ENCODE measurements at places on chromosomes 4 and X.
A peak's percentile ranks its signal among the peaks of the same experiment; 100 is the strongest.

- DNase-seq = no peak
Measured at GRCh38 chrX:72621625-72622485, 49.2 kb upstream of the HDAC8 start.

- DNase-seq = no peak
Measured at GRCh38 chr4:143402776-143403552, 66.3 kb downstream of the GAB1 start.

GRCh38 chr4:1384675-1385372 is 21.4 kb downstream of the NKX1-1 start:
- DNase-seq = no peak

DNA sequence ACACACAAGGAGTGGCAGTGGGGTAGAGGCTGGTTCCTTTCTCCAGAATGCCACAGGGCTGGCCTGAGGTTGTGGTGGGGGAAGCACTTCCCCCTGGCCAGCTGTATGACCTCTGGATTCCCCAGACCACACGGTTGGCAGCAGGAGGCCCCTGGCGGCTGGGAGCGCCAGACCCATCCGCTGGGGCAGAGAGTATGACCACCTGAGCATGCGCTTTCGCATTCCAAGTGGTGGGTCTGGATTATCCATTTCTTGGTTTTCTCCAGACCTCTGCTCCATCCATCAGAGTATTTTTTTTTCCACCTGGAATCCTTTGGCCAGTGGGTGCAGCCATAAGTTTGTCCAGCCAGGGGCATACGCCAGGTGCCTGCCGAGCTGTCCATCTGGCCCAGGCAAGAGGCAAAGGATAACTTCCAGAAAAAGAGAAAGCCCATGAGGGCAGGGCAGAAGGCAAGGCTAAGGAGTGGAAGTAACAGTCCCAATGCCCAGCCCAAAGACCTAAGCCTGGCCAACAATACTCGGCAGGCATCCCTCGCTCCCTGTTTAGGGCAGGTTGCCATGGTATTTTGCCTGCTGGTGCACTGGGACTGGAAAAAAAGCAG is 39.3 kb downstream of the NHSL2 start:
- DNase-seq = no peak

DNA sequence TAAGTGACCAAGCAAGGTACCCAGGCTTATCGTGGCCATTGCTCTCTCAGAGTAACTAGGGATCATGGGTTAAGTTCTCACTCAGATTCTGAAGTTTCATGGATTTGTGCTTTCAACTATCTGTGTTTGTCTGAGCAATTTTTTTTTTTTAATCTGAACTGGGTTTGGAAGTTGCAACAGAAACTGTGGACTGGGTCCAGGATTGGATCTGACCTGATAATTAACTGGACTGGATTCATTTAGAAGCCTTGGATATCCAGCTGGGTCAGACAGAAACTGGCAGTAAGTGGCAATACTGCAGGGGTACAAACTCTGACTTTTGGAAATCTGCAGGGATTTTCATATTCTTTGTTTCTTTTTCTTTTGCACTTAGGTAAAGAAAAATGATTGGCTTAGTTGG is 38.7 kb upstream of the FGF2 start:
- DNase-seq = no peak

GRCh38 chr4:2745981-2746806 is 9.9 kb downstream of the TNIP2 start:
- peak; percentile 93 for DNase-seq

Data from CD4-positive, alpha-beta T cell treated with Interleukin-15 for 4 hours (primary cell).